ENCODE measurements at places on chromosomes 6 and 20.
A peak's percentile ranks its signal among the peaks of the same experiment; 100 is the strongest.

- DNase-seq = no peak
Observed at GRCh38 chr20:45949542-45950329, 15.3 kb downstream of the PCIF1 start.

DNA sequence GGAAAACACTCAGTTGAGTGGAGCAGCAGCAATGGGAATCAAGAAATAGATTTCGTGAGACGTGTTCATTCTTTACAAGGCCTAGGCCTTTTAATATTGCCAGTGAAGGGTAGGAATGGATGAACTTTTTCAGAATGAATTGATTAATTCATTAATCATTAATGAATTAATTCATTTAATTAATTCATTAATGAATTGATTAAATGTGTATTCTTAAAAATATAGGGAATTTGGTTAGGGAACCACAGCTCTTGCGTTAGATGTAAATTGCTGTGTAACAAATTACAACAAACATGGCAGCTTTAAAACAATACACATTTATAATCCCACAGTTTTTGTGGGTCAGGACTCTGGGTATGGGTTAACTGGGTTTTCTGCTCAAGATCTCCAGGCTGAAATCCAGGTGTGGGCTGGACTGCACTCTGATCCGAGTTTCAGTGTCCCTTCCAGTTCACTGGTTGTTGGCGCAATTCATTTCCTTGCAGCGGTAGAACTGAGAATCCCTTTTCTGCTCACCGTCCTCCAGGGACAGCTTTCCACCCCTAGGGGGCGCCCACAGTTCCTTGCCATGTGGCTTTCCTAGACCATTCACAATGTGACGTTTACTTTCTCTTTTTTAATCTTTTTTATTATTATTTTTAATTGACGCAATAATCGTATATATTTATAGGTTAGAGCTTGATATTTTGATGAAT is 32.8 kb upstream of the BCAS1 start:
- DNase-seq = peak; percentile 79

DNA sequence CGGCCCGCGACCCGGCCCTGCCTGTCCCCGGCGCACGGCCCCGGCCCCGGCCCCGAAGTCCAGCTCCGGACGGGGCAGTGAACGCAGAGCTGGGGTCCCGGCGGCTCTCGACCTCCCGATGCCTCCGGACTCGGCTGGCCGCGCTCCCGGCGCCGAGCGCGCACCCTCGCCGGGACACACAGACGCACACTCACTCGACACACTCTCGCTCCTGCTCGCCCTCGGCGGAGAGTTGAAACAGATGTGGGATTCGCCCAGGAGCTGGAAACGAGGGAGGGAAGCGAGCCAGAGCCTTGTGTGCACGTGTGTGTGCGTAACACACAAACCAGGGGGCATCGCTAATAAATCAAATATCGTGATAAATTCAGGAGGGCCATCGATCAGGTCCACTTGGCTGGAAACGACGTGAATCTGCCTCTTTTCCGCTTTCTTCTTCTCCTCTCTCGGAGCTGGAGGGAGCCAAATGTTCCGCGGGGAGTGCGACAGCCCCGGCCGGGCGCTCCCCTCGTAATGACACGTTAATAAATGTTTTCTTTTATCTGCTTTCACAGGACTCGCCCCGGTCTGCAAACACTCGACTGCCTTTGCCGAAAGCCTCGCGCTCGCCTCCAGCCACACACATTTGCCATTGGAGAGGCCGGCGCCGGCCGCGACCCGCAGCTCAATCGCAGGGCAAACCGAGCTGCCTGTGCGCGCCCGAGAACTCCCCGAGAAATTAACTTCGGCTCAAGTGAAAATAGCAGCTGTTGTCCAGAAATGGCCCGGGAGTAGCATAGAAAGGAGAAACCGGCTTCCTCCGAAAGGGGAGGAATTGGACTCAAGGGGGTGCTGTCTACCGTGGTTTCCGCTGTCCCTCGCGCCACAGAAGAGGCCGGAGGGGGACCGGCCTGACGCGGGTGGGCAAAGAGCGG is 828 bp upstream of the SULF2 start:
- peak; percentile 61 for DNase-seq

DNA sequence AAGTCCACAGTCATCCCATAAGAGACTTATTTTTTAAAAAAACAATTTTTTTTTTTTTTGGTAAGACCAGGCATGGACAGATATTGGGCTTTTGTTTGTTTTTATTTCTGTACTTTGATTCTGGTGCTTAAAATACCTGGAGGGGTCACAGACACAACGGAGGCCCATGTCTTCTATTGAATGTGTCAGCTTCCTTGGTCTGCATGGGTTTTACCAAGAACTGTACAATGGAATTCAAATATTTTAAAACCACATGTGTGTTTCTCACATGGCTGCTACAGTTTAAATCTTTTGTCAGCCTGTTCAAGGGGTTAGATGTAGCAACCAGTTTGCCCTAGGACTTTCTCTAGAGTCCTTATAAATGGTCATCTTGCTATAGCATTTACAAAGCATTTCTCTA is 139.8 kb downstream of the SOX4 start:
- no peak for DNase-seq

- DNase-seq = no peak
Observed at GRCh38 chr20:57556980-57557274, 4.0 kb upstream of the PCK1 start.

GRCh38 chr20:63447320-63447719 is 25.1 kb downstream of the KCNQ2 start:
- DNase-seq = no peak

All from large intestine (tissue), 12 donors.